Right ventricle myocardium superior (tissue), 1 donor: ENCODE measurements at places on chromosomes 7 and 10. TPM values are rescaled to one million over a fixed set of nuclear protein-coding genes. Genes with fewer than 3 reads are reported as not detected.

- no peak for DNase-seq
Observed at GRCh38 chr7:27244488-27245123, 2.0 kb downstream of the EVX1 start.

GRCh38 chr7:75762350-75762917 is 9.6 kb downstream of the CCL26 start:
- no peak for DNase-seq

DNA sequence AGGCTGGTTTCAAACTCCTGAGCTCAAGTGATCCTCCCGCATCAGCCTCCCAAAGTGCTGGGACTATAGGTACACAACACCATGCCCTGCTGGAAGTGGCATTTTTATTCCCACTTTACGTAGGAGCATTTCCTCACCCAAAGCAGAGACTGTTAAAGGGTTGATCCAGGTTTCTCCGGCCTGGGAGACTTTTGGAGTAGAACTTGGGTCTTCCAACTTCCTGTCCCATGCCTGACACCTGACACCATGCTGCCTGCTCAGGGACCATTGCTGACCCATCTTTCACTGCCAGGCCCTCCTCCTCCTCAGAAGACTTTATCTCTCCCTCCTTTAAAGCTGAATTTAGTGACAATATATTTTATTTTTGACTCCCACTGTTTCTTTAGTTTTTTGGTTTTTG is 302.0 kb upstream of the LYZL1 start:
- DNase-seq: no peak

DNA sequence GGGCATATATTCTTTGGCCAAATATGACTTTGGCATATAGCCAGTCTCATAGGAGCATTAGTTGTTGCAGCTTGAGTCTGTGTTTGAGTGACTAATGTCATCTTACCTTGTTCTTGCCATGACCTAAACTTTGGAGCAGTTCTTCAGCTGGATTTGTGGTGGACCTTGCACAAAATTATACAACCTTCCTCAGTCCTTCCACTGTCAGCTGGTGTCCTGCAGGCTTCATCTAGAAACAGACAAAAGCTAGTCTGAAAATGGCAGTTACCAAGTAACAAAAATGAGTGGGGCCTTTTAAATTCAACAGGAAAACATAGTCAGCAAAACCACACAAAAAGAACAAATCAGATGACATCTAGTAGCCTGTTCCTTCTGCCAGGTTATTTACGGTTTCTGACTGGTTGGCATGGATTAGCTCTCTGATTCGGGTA is 59.5 kb upstream of the HECTD2 start:
- DNase-seq: no peak

DNA sequence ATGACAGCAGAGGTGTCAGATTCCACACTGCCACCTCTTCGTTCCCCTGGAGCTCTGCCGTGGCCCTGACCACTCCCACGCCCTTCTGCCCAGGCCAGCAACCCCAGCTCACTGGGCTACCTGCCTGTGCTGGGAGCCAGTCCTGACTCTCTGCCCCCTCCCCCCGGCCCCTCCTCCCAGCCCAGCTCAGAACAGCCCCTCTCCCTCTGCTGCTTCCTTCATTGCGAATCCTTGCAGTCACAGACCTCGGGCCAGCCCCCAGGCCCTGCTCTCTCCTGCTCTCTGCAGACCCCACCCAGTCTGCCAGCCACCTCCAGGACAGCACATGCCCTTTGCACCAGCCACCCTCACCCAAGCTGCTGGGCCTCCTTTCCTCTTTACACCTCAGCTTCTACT is 60.4 kb downstream of the TCERG1L start:
- no peak for DNase-seq

- no peak for DNase-seq
Observed at GRCh38 chr10:100872034-100872791, 40.5 kb upstream of the SLF2 start.

DNA sequence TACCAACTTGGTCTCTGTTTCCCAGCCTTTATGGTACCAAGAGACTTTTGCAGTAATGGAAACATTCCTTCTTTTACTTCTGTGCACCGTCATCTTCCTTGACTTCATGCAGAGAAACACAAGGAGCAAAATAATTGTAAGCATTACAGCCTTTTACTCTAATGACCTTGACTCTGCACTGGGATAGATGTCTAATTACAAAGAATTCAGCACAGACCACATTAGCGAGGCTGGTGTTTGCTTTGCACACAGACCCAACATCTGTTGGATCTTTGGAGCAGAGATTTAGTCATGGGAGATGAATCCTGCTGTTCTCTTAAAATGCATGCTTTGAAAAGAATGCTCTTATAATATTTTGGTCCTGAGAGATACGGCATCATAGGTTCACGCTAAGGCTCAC is 261.6 kb downstream of the TWIST1 start:
- no peak for DNase-seq

RSU1 gene
- 49.4 TPM for total RNA-seq

MYL10 gene
- not detected for total RNA-seq
